Cardiac muscle cell (in vitro differentiated cells and primary cell): ENCODE measurements at places on chromosomes 6 and 20.

DNA sequence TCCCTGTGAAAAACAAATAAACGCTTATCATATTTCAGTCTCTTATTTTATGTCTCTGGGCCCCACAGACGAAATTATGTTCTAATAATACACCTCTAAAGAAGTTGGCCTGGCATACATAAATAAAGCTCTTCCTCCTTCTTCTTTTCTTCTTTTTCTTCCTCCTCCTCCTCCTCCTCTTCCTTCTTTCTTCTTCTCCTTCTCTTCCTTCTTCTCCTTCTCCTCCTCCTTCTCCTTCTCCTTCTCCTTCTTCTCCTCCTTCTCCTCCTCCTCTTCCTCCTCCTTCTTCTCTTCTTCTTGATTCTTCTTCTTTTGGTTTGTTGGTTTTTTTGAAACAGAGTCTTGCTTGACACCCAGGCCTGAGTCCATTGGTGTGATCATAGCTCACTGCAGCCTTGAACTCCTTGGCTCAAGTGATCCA is 41.8 kb upstream of the PTPN1 start:
- H3K4me1 ChIP-seq, result no peaks in the 10 kb centered on the region
- DNase-seq, result no peak
- H3K4me3 ChIP-seq, result no peak overlapping the region
- H3K36me3 ChIP-seq, result no peaks in the 10 kb centered on the region

GRCh38 chr20:42130810-42131596 is 512.8 kb upstream of the CHD6 start:
- H3K27me3 ChIP-seq, result no peaks in the 10 kb centered on the region
- DNase-seq, result no peak
- no peaks in the 10 kb centered on the region for H3K36me3 ChIP-seq
- H3K4me3 ChIP-seq, result no peak overlapping the region

- no peaks in the 10 kb centered on the region for H3K27me3 ChIP-seq
- peak overlapping the region; percentile 22 for H3K27ac ChIP-seq
- H3K4me1 ChIP-seq, result peaks cover 23% of the 10 kb centered on the region
- no peak for DNase-seq
Measured at GRCh38 chr6:20417819-20418218, 16.1 kb downstream of the E2F3 start.

DNA sequence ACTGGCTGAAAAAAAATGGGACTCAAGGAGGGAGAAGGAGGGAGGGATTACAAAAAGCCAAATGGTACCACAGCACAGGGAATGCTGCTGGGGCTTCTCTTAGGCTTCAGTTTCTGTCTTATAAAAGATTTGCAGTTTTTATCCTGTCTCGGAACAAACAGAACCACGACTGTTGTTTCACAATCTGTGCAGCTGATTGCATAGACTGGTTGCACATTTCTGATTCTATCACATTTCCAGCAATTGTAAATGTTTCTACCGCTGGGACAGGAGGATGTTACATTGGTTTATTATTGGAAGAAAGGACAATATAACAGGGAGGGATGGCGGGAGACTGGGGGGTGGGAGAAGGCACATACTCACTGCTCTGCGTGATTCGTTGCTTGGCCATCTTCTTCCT is 73.5 kb upstream of the ARID1B start:
- no peaks in the 10 kb centered on the region for H3K36me3 ChIP-seq
- no peaks in the 10 kb centered on the region for H3K4me1 ChIP-seq
- DNase-seq, result peak; percentile 63
- no peak overlapping the region for H3K27ac ChIP-seq
- no peak overlapping the region for H3K4me3 ChIP-seq

DNA sequence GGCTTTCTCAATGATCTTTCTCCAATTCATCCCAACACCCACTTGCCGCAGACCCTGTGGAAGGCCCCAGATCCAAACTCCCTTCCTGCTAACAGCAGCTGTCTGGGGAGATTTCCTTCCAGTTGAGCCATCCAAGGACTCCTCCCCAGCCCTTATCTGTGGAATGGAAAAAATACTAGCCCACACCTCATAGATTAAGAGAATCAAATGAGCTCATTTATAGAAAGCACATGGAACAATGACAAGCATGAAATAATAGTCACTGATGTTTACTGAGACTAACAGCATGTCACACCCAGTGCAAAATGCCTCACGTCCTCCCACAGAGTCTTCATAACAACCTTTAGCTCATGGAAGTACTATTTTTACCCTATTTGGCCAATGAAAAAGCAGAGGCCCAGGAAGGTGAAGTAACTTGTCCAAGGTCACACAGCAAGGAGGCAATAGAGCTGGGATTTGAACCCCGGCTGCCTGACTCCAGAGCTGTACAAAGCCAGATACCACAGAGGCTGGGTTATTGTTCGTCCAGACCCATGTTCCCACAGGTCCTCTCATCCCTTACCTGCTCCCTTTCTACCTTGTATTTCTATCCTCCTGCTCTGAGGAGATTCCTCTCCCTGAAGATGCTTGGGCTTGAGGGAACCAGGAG is 23.4 kb upstream of the PTGIS start:
- DNase-seq, result peak; percentile 27
- H3K27ac ChIP-seq, result peak overlapping the region; percentile 32
- peaks cover 6% of the 10 kb centered on the region for H3K4me1 ChIP-seq
- H3K36me3 ChIP-seq, result no peaks in the 10 kb centered on the region
- H3K4me3 ChIP-seq, result no peak overlapping the region

DNA sequence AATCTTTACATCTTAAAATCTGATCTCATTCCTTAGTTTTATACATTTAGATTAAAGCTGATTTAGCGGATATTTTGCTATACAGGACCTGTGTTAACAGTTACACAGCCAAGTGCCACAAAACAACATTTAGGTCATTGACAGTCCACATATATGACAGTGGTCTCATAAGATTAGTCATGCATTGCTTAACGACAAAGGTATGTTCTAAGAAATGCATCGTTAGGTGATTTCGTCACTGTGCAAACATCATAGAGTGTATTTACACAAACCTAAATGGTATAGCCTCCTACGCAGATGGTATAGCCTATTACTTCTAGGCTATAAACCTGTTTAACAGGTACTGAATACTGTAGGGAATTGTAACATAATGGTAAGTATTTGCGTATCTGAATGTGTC is 21.6 kb downstream of the ADGRG6 start:
- H3K27me3 ChIP-seq, result no peaks in the 10 kb centered on the region
- peaks cover 6% of the 10 kb centered on the region for H3K4me1 ChIP-seq
- H3K27ac ChIP-seq, result no peak overlapping the region
- H3K4me3 ChIP-seq, result no peak overlapping the region
